ENCODE measurements at places on chromosomes 12 and 14. TPM values are rescaled to one million over a fixed set of nuclear protein-coding genes. Genes with fewer than 3 reads are reported as not detected.

DNA sequence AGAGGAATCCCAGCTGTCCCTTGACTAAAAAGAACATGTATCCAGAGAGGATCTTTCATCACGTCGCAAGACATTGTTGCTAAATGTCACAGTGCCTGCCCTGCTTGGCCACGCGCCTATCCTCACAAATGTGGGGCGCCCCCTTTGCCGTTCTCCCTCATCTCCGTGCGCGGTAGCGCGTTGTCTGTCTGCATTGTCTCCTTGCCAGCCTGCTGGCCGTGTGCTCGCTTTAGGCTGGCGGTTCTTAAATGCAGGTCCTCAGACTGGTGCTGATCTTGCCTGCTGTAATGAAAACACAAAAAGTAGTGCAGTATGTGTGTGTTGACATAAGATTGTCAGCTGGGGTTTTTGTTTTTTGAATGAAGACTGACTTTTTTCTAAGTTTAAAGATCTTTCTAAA, 198.2 kb upstream of the RGS6 start:
- no peak for DNase-seq

- DNase-seq: no peak
Measured at GRCh38 chr14:32171469-32171868, 30.4 kb upstream of the RNU6-7 start.

GRCh38 chr12:69688021-69688420, 11.1 kb downstream of the BEST3 start:
- DNase-seq: peak; percentile 27

- peak; percentile 55 for DNase-seq
Measured at GRCh38 chr14:95523051-95523814, 6.8 kb upstream of the SYNE3 start.

DNA sequence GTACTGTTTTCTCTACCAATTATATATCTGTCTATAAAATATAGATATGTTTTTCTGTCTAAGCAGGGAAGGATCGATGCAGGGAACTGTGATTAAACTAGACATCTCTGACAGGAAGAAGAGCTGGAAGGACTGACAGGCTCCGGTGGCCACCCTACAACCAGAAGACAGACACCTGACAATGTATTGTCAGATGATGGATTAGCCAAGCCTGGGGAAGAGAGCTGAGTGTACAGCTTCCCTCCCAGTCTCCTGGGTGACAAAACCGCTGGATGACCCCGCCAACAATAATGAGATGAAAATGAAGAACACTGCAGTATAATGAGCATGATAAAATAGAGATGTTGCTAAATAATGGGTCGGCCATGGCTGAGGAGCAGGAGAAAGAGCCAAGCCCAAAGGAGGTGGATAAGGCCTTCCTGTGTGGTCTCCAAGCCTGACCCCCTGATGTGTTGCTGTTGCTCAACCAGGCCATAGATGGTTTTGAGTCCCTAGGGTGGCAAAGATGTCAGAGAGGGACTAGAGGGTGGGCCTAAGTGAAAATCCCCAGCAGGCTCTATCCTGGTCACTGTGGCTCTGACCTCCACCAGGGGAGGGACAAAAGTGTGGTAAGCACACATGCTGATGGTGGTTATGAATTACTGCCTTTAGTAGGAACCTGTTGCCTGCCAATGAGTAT, 28.2 kb downstream of the DHRS2 start:
- DNase-seq: no peak

DNA sequence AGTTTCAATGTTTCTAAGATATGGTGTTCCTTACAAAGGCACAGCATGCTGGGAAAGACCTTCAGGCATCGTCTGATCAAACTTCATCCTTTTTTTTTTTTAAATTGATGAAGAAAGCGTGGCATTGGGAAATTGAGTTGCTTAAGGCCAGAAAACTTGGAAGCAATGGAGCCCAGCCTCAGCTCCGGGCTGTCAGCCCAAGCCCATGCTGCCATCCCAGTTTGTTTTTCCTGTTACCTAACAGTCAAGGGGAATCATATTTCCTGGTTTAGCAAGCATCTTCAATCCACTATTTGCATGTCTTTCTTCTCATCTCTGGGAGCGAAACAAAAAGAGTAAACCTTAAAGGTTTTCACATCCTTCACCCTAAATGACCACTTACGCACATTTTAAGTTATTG, 200.2 kb downstream of the CHST11 start:
- peak; percentile 54 for DNase-seq

DNA sequence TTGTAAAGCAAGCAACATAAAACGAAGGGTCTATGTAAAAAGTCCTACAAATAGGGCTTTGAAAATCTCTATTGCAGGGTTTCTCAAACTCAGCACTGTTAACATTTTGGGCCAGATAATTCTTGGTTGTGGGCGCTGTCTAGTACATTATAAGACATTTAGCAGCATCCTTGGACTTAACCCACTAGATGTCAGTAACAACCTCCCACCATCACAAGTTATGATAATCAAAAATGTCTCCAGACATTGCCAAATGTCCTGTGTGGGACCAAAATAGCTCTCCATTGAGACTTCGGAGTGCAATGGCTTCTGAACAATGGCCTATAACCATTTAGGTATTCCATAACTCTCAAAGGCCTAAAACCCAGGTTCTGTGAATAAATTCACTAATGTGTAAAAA, 22.9 kb upstream of the DHRS7 start:
- DNase-seq: no peak

DNA sequence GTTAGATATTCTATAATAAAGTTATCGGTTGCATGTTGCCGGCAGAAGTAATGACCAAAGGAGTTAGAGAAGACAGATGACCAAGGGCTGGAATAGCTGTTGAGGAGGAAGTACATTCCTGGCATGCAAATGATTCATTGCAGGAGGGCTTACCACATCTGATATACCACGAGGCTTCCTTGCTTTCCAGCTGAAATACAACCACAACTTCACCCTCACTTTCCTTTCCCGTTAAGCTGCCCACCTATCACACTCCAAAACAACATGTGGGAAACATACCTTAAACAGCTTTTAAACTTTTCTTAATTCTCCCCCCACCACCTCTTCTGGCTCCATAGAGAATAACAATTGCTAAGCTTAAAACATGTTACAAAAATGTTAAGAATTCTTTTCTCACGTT, 594.1 kb downstream of the NRXN3 start:
- DNase-seq: peak; percentile 1

Gene FGD4
- 10.3 TPM for total RNA-seq

DNA sequence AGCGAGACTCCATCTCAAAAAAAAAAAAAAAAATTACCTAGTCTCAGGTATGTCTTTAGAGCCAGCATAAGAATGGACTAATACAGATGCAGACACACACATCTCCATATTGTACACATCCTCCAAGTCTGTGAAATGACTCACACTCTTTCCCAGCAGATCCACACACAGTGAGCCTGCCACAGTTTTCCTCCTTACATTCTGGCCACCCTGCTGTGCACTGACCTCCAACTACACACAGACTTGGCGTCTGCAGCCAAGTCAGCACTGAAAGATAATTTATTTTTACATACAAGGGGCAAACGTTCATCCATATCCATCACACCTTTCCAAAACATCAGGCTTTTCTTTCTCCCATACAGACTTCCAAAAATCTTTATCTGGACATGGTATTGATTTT, 115.9 kb downstream of the SLC25A21 start:
- DNase-seq: peak; percentile 71

DNA sequence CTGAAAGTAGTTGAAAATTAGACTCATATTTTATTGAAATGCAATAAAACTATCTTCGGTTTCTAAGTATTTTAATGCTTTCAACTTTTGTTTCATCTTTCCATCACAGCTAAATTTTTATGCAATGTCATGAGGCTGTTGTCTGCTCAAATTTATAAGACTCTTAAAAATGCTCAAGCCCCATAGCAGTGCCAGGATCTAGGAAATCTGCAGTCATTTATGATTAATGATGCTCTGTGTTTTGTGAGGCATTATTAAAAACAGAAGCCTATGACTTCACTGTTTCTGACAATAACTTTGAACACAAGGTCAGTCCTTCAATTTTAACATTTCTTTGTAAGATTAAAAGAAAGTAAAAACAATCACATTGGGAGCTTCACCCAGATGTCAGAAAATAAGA, 112.5 kb downstream of the ALX1 start:
- no peak for DNase-seq

DNA sequence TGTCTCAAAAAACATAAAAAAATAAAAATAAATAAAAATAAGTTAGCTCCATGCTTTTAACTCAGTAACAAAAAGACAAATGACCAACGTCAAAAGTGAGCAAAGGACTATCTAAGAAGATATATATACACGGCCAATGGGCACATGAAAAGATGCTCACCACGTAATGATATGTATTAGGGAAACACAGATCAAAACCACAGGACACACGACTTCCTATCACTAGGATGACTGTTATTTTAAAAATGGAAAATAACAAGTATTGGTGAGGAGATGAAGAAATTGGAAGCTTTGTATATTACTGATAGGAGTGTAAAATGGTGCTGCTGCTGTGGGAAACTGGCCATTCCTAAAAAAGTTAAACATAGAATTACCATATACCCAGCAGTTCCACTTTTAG, 20.2 kb upstream of the P2RX7 start:
- no peak for DNase-seq

Gene CHPT1
- 8.1 TPM for total RNA-seq

GRCh38 chr14:51682411-51682810, 30.7 kb downstream of the FRMD6 start:
- peak; percentile 57 for DNase-seq

DNA sequence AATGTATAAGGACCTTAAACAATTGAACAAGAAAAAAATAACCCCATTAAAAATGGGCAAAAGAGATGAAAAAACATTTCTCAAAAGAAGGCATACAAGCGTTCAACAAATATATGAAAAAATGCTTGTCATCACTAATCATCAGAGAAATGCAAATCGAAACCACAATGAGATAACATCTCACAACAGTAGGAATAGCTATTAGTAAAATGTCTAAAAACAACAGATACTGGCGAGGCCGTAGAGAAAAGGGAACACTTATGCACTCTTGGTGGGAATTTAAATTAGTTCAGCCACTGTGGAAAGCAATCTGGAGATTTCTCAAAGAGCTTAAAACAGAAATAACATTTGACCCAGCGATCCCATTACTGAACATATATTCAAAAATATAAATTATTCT, 769.8 kb upstream of the MGAT4C start:
- no peak for DNase-seq

DNA sequence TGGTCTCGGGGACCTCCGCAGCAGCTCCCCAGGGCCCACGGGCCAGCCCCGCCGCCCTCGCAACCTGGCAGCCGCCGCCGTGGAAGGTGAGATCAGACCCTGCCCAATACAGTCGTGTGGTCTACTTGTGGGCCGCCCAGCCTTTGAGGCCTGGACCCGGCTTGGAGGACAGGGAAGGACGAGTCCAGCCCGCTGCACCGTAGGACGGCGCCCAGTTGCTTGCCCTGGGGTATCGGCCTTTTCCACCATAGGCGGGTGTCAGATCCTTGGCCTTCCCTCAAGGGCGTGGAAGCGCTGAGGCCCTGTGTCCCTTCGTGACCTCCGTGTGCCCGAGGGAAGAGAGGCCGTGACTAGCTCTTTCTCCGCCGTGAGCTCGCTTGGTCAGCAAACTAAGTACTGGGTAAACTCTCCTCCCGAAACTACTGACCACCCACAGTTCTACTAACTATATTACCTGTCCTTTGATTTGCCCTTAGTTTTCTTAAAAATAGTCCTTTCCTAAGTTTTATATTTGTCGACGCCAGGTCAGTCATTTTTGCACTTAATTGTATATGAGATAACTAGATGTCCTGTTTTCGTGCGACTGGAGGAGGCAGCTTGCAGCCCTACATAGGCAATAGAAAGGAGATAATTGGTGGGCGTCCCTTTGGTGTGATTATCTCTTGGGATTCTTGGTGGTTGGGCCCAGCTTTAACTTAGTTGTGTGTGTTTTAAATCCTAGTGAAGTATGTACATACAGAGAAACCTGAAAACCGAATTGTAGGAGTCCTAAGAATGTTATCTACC, 757 bp downstream of the SLC25A3 start:
- DNase-seq: no peak

DNA sequence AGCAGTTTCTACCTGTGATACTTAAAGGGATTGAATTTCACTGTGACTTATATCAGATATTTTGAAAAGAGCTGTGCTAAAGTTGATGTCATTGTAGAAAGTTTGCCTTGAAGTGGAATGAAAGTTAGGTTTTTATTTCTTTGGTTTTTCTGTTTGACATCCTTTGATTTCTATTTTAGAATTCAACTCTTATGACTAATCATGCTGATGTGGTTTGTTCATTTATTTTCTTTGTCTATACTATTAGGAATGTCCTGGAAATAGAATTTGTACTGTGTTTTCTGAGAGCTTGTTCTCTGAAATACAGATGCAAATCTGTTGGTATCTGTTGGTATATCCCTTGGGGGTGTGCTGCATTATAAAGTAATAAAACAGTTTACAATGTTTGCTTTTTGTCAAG, 3.3 kb downstream of the CNOT2 start:
- peak; percentile 59 for DNase-seq

GRCh38 chr14:66842911-66843512, 335.1 kb downstream of the GPHN start:
- DNase-seq: no peak

GRCh38 chr12:112798048-112798760, 6.7 kb downstream of the RPH3A start:
- DNase-seq: no peak

Gene RECQL
- total RNA-seq: 118 TPM

DNA sequence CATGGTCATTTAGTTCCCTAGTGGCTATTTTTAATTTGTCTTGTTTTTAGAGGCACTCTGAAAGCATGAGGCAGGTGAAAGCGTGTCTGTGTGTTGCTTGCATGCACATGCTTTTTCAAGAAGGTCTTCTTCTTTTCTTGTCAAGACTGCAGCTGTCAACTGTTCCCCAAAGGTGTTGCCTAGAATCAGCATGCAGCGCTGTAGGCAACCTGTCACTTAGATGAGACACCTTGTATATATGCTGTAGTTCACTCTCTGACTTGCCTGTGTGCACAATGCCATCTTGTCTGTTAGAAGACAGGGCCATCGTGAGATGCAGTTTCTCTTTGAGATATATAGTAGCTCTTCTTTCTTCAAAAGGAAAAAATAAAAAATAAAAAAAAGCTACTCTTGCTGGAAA, 885.7 kb downstream of the DIO2 start:
- DNase-seq: no peak

Gene TAS2R10
- 0.36 TPM for total RNA-seq
